ENCODE measurements at places on chromosomes 5 and 9.

DNA sequence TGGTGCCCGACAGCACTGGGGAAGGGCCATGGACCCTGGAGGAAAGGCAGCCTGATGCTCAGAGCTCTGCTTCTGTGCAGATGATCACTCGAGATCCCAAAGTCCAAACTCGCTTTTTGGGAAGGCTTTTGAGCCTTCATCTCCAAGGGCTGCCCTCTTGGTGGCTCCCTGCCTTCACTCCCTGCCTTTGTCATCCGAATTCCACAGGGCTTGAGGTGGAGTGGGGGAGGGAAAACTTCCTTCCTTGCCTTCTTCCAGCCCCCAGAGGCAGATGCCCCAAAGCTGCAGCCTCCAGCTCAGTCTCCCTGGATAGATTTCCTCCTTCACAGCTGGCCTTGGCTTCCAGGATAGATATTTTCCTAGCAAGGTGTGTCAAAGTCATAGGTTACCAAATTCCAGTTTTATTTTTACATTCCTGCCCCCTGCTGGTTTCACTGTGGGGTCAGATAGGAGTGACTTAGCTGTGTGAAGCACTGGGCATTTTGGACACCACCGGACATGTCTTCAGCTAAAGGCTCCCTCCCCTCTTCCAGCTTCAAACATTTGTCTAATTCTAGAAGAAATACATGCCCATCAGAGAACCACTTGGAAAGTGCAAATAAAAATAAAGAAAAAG is 268.2 kb downstream of the HSPA4 start:
- no peak for DNase-seq

GRCh38 chr9:34606905-34607304 is 5.0 kb downstream of the RPP25L start:
- no peak for DNase-seq

DNA sequence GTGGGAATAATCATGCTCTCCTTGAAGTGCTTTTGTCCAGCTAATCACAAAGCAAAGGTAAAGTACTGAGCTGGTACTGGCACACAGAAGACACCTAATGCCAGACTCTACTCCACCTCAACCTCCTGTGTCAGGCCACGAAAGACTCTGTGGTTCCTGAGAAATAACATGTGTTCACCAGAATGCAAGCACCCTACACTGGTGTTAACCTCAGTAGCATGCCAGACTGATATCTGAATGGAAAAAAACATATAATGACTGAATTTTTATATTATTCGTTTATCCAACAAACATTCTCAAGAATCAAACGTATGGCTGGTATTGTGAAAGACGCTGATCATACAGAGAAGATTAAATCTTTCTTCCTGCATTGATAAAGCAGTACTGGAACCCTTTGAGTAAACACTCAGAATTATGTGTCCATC is 97.1 kb upstream of the IFNE start:
- DNase-seq = no peak

DNA sequence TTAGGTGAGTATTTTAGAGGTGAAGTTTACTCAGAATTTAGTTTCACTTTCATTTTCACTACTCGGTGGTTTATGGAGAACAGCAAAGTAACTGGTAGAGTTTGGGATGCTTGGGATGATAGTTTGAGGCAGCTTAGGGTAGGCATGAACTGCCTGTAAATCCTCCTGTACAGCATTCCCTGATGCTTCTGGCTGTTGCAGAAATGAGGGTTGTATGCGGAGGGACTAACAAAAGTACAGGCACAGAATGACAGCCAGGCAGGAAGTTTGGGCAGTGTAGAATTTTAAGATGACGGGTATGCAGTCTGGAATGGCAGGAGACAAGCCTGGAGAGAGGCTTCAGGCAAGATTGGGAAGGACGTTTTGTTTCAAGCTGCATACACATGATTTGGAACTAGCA is 48.0 kb upstream of the FAM120AOS start:
- no peak for DNase-seq

- no peak for DNase-seq
Measured at GRCh38 chr5:171272996-171273970, 35.8 kb upstream of the TLX3 start.

DNA sequence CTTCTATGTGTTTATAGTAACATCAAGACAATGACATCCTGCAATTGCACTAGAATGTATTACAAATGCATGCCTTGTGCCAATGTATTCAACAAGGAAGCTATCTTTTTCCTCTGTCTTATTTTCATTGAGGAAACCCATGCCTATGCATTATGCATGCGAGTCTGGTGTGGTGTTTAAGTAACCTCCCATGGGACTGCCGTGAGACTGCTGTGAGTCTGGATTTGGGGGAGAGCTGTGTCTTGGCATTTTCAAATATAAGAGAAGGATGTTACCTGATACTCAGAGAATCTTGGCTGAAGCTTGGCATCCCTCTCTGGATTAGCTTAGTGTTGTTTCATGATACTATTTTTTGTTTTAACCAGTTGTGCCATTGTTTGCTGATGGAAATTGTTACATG is 98.3 kb downstream of the F2RL2 start:
- DNase-seq = no peak

GRCh38 chr9:563200-563599 is 278.3 kb upstream of the DMRT1 start:
- DNase-seq = no peak

DNA sequence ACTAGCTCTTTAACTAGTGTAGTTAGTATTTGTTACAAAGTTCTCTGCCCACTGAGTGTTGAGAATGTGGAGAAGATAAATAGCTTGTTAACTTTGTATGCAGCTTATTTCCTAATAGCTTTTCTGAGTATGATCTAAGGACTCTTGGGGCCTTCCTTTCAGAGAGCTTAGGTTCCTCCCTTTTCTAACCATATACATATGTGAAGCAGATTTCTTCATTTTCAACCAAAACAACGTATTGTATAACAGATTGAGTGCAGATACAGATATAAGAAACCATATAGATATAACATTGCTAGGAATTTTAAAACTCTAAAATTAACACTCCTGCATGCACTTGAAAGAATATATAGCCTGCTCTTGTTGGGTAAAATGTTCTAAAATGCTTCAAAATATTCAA is 70.4 kb downstream of the SCAMP1 start:
- no peak for DNase-seq

DNA sequence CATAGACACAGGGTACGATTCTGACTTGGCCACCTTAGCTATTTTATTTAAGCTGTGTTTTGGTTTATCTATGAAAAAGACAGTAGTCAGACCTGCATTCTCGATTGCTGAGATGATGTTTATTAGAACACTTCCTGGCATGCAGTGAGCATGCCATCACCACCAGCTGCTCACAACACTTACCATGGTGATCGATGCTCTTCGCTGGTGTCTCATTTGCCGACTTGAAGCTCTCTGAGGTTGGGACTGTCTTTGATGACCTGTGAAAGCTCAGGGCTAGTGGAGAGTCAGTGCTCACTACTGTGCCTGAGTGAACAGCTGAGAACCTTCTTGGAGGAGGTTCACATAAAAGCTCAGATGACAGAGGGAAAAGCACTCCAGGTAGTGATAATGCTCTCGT is 4.4 kb upstream of the C9orf153 start:
- DNase-seq = no peak

- DNase-seq = no peak
Measured at GRCh38 chr5:63923914-63924313, 38.3 kb downstream of the HTR1A start.

DNA sequence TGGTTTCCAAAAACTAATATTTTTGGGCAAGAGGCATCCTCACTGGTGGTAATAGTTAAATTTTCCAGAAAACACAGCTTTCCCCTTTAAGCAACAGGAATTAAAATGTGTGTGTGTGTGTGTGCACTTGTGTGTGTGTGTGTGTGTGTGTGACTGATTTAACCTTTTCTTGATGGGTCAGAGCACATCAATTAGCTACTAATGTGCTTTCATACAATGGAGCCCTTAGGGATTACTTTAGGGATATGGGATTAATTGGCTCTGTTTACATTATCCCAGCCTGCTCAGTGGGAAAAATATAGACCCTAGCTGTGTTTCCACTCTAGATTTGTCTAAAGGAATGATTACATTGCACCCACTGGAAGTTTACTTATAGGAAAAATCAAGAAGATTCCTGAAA is 6.5 kb downstream of the PLCXD3 start:
- no peak for DNase-seq

DNA sequence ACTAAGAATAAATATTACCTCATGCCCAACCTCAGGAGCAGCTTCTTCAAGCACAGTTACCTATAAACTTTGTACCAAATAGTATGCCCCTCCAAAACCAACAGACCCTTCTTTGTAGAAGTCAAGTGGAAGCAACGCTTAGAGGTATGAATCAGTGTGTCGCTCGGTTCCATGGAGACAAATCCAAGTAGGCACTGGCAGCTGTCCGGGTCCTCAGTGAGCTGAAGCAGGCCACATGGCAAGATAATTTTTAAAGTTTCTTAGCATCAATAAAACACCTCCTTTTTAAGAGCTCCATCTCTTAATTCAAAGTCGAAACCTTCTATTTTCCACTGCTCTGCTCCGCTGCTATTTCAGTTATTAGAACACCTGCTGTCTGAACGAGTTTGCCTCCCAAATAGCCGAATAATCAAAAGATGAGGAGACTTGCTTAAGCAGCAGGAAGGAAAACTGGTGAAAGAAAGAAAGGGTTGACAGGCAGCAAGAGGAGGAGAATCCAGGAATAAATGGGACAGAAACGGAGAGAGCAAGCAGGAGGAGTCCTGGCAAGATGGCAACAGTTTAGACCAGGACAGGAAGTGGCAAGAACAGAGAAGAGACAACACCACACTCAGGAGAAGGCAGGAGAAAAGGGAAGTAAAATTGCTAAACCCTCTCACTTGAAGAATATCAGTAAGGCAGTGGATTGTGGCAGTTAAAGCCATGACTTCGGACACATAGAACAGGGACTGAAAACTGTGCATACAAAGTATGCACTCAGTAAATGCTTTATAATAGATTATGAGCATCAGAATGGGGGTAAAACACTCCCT is 65.0 kb downstream of the PPP2R2B start:
- DNase-seq = peak; percentile 92

DNA sequence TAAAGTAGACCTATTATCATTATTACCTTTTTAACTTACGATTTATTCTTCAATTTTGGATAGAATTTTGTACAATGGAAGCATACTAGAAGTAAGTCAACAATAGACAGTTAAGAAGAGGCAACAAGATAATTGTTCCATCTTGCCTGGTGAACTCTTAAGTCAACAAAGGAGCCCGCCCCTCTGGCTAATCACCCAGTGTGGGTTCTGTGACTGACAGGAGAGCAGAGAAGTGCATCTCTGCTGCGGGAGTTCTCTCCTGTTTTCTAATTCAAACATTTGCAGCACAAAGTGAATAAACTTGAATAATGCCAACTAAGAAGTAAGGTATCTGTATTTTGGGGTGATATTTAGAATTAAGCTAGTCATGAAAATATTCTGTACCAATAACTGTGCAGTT is 6.7 kb upstream of the ISL1 start:
- no peak for DNase-seq

DNA sequence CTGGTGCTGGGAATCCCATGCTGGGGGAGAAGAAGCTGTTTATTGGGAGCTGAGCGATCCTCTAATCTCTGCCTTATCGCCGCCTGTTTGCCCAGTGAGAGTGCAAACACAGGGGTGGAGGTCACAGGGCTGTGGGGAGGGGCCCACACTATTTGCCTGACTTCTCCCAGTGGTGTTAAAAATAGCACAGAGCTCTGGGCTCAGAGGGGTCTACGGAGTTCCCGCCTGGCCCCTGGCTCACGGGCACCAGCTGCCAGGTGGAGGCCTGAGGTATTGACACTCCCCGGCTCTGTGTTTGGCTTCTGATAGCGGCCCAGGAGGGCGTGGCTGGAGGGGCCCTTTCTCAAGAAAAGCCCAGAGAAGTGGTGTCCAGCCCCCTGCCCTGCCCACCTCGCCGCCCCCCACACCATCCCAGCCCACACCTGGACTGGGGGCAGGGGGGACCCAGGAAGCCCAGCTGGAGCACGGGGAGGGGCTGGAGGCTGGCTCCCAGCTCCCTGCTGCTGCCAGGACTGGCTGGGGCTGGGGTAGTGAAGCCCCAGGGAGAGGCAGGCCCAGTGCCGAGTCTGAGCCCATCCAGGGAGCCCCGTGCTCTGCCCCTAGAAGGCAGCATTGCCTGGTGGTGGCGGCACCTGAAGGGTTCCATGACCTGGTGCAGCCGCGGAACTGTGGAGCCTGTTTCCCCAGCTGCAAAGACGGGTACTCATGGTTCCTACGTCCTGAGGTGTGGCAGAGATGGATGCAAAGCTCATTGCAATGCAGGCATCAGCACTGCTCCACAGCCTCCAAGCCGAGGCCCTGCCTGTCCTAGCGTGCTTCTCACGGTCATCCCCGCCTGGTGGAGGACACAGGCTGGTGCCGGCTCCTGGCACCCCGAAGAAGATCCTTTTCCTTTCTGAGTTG is 35.7 kb upstream of the EGFL7 start:
- DNase-seq = no peak

DNA sequence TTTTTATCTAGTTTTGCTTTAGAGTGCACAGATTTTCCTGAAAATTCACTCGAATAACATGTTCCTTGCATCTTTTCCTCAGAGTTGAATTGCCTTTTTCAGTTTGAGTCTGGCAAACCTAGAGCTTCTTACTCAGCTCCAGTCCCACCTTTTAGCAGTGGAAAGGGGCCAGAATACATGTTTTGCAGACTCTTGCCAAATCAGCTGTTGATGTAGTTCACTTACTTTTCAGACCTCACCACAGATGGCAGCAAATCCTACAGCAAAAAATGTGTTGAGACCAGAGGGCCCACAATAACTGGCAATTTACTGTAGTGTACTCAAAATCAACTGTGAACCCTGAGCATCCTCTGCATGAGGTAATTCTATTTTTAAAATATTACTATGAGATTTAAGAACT is 545.2 kb upstream of the ACO1 start:
- DNase-seq = no peak

- no peak for DNase-seq
Measured at GRCh38 chr5:139747583-139748504, 47.8 kb upstream of the PSD2 start.

GRCh38 chr9:72598639-72599038 is 77.2 kb downstream of the TMC1 start:
- DNase-seq = no peak

GRCh38 chr5:13063088-13063487 is 881.4 kb downstream of the DNAH5 start:
- DNase-seq = no peak

DNA sequence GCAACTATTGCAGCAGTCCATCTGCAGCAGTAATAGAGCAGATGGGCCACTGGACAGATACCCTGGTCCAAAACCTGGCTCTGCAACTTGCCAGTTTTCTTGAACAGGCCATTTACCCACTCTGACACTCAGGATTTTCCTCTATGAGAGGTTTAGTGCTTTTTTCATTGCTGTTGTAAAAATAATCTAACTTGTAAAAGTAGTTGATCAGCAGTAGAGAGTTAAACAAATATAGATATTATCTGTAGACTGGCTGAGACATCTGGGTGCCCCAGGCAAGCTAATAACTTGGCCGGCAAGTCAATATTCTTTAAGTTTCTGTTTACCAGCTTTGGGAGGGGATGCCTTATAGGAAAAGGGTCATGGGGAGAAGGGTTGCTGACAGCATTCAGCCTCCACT is 4.1 kb downstream of the DAPK1 start:
- DNase-seq = no peak

- DNase-seq = peak; percentile 66
Measured at GRCh38 chr5:132419502-132420468, 50.3 kb downstream of the SLC22A5 start.
